ENCODE measurements at places on chromosomes 1 and 21.

GRCh38 chr1:13651279-13651678, 48.7 kb upstream of the PRDM2 start:
- DNase-seq = no peak

GRCh38 chr1:248828845-248829244, 3.1 kb upstream of the SH3BP5L start:
- no peak for DNase-seq

GRCh38 chr1:175073061-175073460, 5.4 kb downstream of the TNN start:
- DNase-seq = no peak

GRCh38 chr1:231841616-231842344, 215.2 kb downstream of the DISC1 start:
- DNase-seq = no peak

DNA sequence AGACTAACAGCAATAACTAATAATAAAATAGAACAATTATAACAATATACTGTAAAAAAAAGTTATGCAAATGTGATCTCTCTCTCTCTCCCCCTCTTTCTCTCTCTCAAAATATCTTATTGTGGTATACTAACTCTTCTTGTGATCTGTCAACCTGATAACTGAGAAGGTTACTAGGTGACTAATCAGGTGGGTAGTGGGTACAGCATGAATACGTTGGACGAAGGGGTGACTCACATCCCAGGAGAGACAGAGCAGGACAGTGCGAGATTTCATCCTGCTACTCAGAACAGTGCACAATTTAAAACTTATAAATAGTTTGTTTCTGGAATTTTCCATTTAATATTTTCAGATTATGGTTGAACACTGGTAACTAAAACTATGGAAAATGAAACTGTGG, 257.5 kb downstream of the LRRC40 start:
- no peak for DNase-seq

DNA sequence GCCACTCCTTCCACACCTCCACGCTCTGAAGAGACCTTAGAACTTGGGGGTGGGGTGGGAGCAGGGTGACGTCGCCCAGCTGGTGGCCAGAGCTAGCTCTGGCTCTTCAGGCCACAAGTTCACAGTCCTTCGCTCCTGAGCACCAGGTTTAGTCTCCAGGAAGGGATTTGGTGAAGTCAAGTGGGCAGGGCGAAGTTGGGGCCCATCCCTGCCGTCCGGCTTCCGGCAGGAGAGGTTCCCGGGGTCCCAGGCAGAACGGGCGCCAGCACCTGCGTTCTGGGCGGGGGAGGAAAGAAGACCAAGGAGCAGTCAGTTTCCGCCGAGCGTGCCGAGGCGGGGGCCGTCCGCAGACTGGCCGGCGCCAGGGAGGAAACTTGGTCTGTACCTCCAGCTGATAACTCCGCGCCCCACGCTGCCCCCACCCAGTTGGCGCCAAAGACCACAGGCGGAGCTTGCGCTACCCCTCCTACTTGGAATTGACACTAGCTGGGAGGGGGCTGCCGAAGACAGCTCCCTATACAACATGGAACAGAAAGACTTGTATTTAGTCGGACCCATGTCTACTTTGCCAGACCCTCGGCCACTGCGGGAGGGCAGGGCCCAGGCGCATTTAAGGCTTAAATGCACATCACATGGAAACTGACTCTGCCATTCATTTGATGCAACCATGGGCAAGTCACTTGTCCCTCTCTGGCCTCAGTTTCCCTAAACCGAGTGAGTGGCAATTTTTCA, 995 bp downstream of the ID3 start:
- DNase-seq = no peak

DNA sequence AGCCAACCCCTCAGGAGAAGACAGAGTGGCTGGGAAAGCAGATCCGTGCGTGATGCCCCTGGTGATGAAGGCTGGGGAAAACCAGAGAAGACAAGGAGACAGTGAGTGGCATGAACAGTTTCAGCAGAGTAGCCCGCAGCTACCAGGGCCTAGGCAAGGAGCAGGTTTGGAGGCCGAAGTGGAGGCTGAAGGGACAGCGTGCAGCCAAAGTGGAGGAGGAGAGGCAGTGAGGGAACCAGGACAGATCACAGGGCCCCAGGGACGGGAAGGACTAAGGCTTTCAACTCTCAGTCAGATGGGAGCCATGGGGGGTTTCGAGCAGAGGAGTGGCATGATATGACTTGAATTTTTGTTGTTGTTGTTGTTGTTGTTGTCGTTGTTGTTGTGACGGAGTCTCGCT, 59.9 kb upstream of the SELENON start:
- no peak for DNase-seq

DNA sequence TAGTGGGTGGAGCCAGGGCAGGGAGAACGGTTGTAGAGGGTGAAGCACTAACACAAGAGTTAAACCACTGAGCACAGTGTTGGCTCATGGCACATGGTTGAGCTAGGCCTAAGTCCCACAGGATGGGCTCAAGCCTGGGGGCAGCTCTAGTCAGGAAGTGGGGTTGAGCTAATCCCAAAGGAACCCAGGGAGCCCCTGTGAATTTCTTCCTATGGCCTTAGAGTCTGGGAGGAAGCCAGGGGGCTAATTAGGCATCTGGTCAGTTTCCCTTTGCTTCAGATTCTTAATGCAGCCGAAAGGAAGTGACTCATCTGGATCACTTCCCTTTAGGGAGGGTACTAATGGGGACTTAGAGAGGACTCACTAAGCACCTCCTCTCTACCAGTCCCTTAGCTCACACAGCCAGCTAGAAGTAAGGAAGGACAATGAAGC, 10.1 kb downstream of the CFAP45 start:
- peak; percentile 60 for DNase-seq

GRCh38 chr21:25036775-25037174, 570.5 kb downstream of the MRPL39 start:
- DNase-seq = no peak

GRCh38 chr1:104100115-104100514, 350.4 kb downstream of the AMY1C start:
- no peak for DNase-seq

- no peak for DNase-seq
These were observed 21.6 kb downstream of the FAM151A start for GRCh38 chr1:54601730-54602129.

DNA sequence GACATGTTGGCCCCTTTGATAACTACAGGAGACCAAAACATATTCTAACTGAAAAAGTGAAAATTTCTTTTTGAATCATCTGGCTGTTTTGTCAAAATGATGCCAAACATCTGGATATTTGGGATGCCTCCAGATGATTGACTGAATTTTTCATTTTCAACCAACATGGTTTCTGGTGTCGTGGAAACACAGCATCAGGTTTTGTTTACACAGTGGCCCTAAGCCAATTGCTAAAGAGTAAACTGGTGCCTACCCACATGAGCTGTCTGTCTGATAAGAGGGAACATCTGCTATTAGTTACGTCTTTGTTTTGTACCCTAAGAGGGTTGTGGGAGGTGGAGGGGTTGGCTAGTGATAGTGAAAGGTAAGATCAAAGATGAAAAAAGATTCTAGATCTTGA, 204.8 kb downstream of the KCNK2 start:
- DNase-seq = no peak

DNA sequence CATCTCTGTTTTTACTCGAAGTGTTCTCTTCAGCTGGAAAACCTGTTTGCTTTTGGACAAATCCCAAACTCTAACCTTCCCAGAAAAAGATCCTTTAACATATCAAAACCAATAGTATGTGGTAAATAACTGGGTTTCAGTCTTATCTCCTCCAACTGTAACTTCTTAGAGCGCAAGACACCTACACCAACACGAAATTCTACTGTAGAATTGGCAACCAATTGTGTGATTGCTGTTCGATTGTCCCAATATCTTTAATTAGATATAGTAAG, 5.8 kb upstream of the MPZL1 start:
- no peak for DNase-seq

GRCh38 chr1:72997624-72998023, 715.3 kb upstream of the NEGR1 start:
- DNase-seq = no peak

DNA sequence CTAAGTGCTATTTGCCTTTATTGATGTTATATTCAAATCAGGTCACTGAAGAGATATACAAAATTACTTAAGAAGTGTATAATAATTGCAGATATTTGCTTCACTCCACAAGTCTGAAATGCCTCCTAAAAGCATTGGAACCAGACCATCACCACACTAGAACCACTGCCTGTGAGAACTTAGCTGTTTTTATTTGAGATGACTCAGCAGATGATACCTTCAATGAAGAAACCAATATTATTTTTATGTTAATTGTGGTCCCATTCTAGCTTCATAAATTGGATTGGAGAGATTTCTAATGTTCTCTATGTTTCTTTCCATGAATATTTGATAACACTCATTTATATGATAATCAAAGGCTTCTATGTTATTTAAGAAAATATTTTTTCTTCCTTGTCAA, 740.6 kb downstream of the KCNT2 start:
- DNase-seq = no peak

- no peak for DNase-seq
These were observed 6.8 kb upstream of the LAPTM5 start for GRCh38 chr1:30764396-30764795.

- DNase-seq = no peak
These were observed 209.2 kb downstream of the ZNF326 start for GRCh38 chr1:90204023-90204590.

DNA sequence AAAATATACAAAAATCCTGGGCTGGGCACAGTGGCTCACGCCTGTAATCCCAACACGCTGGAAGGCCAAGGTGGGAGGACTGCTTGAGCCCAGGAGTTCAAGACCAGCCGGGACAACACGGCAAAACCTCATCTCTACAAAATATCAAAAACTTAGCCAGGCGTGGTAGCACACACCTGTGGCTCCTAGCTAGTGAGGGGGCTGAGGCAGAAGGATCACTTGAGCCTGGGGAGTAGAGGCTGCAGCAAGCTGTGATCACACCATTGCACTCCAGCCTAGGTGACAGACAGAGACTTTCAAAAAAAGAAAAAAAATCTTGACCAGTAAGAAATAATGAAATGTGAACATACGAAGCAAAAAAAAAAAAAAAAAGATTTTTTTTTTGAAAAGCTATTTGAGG, 52.1 kb downstream of the ARID4B start:
- DNase-seq = no peak

DNA sequence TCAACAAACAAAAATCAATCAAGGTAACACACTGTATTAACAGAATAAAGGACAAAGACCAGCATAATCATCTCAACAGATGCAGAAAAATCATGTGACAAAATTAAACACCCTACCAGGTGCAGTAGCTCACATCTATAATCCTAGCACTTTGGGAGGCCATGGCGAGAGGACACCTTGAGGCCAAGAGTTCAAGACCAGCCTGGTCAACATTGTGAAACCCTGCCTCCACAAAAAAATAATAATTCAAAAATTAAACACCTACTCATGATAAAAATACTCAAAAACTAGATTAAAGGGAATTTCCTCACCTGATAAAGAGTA, 35.3 kb downstream of the PIK3R3 start:
- DNase-seq = no peak

All from GM18507 (cell line).